Mesendoderm (in vitro differentiated cells): ENCODE measurements at places on chromosomes 12 and 14.
A peak's percentile ranks its signal among the peaks of the same experiment; 100 is the strongest.

DNA sequence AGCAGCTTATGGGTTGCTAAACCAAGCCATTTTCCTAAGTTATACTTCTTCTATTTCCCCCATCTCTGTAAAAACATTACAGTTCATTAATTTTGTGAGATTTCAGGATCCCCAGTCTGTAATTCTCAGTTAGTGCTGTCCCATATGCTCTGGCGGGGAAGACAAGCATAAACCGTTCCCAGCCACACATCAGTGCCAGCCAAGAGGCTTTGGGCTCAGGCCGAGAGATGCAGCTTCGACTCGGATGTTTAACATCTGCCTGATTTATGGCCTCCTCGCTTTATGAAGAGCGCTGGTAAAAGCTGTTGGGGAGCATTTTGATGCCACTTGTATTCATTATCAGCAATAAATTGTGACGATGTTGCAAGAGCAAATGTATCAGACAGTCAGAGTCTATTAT lies 349.1 kb upstream of the CCDC196 start:
- no peaks in the 10 kb centered on the region for H3K36me3 ChIP-seq
- DNase-seq: no peak
- no peak overlapping the region for H3K27ac ChIP-seq
- no peaks in the 10 kb centered on the region for H3K4me1 ChIP-seq
- H3K27me3 ChIP-seq: no peaks in the 10 kb centered on the region
- no peak overlapping the region for H3K4me3 ChIP-seq

DNA sequence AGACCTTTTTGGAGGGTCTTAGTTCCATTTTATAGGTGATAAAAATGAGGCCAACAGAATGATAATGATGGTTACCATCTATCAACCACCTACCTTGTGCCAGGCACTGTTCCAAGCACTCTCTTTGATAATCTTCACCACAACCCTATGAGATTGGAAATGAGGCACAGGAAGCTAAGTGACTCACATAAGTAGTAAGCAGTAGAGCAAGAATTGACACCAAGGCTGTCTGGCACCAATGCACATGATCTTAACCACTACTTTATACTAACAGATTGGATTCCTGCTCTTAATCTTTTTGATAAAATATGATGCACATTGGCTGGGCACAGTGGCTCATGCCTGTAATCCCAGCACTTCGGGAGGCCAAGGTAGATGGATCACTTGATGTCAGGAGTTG lies 91.4 kb downstream of the DRAM1 start:
- H3K27ac ChIP-seq: no peak overlapping the region
- no peak for DNase-seq
- H3K36me3 ChIP-seq: no peaks in the 10 kb centered on the region
- H3K4me3 ChIP-seq: no peak overlapping the region

- peaks cover 2% of the 10 kb centered on the region for H3K27me3 ChIP-seq
- H3K4me3 ChIP-seq: no peak overlapping the region
- no peak overlapping the region for H3K27ac ChIP-seq
- peaks cover 3% of the 10 kb centered on the region for H3K4me1 ChIP-seq
Observed at GRCh38 chr12:14280921-14281320, 84.6 kb upstream of the ATF7IP start.

DNA sequence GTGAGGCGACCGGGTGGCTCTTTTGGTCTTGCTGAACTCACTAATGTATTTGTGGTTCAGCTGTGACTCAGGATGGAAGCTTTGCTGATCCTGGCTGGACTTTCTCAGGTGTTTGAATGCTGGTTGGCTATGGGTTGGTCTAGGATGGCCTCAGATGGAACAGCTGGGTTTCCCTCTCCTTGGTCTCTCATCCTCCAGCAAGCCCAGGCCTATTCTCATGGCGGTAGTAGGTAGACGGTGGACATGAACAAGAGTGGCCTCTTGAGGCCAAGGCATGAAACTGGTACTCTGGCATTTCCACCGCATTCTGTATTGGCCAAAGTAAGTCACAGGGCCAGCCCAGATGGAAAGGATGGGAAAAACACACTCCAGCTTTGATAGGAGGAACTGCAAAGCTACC lies 11.8 kb upstream of the POLR3B start:
- H3K27me3 ChIP-seq: no peaks in the 10 kb centered on the region
- no peaks in the 10 kb centered on the region for H3K4me1 ChIP-seq
- DNase-seq: peak; percentile 91
- H3K36me3 ChIP-seq: no peaks in the 10 kb centered on the region

DNA sequence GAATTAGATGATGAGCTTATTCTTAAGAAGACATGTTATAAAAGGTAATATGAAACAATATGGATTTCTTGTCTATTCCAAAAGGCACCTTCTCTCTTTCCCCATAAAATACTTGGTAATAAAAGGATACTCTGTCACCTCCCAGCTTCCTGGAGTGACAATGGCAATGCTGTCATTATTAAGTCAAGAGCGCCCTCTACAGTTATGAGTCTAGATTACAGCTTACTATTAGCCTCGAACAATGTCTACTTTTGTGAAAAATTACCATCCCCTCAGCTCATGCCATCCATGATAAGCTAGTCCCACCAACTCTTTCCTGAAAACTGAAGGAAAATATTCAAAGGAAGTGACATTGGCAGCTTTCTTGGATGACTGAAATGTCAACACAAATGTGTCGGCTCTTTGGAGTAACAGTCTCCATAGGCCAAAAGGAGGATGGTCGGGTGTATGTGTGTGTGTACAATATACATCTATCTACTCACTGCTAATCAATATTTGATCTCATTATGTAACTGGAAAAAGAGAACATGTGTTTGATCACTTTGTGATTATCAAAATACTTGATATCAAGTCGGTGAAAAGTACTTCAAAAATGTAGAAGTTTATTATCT lies 48.7 kb upstream of the CDKN3 start:
- H3K4me3 ChIP-seq: no peak overlapping the region
- no peaks in the 10 kb centered on the region for H3K27me3 ChIP-seq

DNA sequence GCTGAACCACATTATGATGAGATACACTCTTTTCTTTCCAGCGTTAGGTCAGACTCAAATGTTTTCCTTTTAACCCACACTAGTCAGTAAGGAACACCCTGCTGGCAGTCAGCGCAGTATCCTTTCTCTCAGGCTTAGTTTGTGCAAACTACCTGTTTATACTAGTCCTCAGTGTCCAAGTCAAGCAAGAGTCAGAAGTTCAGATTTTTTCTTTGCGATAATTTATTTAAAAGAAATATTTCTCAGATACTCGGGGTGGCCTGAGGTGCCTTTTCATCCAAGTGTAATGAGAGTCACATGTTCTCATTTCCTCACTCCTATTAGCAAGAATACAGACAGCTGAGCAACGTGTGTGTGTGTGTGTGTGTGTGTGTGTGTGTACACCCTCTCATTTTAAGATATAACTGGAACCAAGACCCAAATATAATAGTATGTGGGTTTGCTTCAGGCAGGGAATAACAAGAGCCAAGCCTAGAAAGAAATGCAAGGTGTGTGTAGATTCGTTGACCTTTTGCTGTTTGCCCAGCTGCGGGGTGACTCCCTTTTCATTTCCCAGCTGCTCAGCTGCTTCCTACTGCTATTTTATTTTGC lies 182.7 kb downstream of the KICS2 start:
- H3K4me1 ChIP-seq: no peaks in the 10 kb centered on the region
- no peaks in the 10 kb centered on the region for H3K27me3 ChIP-seq
- H3K36me3 ChIP-seq: no peaks in the 10 kb centered on the region
- H3K27ac ChIP-seq: no peak overlapping the region
- no peak for DNase-seq

DNA sequence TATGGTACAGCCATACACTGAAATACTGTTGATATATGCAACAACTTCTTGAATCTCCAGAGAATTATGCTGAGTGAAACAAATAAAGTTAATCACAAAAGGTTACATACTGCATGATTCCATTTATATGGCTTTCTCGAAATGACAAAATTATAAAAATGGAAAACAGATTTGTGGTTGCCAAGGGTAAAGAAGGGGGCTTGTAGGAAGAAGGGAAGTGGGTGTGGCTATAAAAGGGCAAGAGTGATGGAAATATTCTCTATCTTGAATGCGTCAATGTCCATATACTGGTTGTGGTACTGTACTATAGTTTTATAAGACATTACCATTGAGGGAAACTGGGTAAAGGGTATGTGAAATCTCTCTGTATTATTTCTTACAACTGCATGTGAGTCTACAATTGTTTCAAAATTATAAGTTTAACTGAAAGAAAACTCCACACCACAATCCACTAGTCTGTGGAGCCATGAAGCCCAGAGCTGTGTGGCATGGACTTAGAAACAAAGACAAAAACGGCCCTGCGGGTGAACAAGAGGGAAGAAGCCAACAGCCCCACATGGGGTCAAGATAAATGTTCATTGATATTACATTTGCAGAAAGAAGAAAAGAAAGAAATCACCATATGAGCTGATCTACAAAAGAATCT lies 18.3 kb upstream of the TSPAN11 start:
- no peak overlapping the region for H3K4me3 ChIP-seq
- H3K27ac ChIP-seq: no peak overlapping the region
- no peaks in the 10 kb centered on the region for H3K27me3 ChIP-seq
- H3K36me3 ChIP-seq: no peaks in the 10 kb centered on the region

- H3K36me3 ChIP-seq: no peaks in the 10 kb centered on the region
- H3K4me1 ChIP-seq: no peaks in the 10 kb centered on the region
- no peak for DNase-seq
Observed at GRCh38 chr12:19489168-19489567, 49.9 kb downstream of the AEBP2 start.

DNA sequence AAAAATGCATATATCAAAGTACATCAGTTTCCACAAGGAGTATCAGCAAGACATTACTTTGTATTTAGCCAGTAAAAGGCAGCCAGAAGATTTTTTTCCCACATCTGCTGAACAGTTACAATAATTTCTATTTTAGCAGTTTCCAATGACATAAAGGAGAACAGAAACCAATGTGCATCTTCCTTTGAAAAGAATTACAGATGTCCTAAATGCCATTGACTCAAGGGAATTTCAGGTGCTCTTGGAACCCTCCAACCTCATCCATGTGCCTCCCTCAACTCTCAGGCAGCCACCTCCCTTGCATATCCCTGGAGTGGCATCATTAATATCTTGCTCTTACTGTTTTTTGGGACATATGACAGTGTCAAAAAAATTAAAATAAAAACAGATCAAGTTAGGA lies 62.2 kb upstream of the ST8SIA1 start:
- H3K27ac ChIP-seq: no peak overlapping the region
- no peaks in the 10 kb centered on the region for H3K4me1 ChIP-seq
- H3K27me3 ChIP-seq: no peaks in the 10 kb centered on the region
- no peak overlapping the region for H3K4me3 ChIP-seq
- no peaks in the 10 kb centered on the region for H3K36me3 ChIP-seq

- H3K27ac ChIP-seq: no peak overlapping the region
- H3K4me1 ChIP-seq: no peaks in the 10 kb centered on the region
- no peaks in the 10 kb centered on the region for H3K27me3 ChIP-seq
- DNase-seq: peak; percentile 55
Observed at GRCh38 chr14:103606963-103607668, 21.9 kb upstream of the KLC1 start.

DNA sequence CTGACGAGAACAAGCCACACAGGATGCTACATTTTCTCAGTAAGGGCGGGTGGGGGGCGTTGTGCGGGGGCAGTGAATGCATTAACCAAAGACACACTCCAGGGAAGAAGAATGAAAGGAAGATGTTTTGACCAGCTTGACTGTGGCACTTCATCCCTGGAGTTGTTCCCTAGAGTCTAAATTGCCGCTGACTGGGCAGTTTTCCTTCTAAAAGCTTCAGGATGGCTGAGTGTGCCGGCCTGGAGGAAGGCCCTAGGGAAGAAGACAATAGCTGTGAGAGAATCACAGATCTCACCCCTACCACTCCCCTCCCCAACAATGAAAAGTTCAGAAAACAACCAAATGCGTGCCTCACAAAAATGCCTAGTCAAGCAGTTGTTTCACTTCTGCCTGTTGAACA lies 67.2 kb downstream of the NKX2-1 start:
- no peak for DNase-seq
- no peaks in the 10 kb centered on the region for H3K4me1 ChIP-seq
- H3K27me3 ChIP-seq: no peaks in the 10 kb centered on the region
- H3K4me3 ChIP-seq: no peak overlapping the region

GRCh38 chr12:49225576-49226166 lies 36.8 kb upstream of the TUBA1A start:
- H3K36me3 ChIP-seq: no peaks in the 10 kb centered on the region
- DNase-seq: peak; percentile 44
- no peaks in the 10 kb centered on the region for H3K27me3 ChIP-seq
- no peak overlapping the region for H3K27ac ChIP-seq
- no peak overlapping the region for H3K4me3 ChIP-seq

DNA sequence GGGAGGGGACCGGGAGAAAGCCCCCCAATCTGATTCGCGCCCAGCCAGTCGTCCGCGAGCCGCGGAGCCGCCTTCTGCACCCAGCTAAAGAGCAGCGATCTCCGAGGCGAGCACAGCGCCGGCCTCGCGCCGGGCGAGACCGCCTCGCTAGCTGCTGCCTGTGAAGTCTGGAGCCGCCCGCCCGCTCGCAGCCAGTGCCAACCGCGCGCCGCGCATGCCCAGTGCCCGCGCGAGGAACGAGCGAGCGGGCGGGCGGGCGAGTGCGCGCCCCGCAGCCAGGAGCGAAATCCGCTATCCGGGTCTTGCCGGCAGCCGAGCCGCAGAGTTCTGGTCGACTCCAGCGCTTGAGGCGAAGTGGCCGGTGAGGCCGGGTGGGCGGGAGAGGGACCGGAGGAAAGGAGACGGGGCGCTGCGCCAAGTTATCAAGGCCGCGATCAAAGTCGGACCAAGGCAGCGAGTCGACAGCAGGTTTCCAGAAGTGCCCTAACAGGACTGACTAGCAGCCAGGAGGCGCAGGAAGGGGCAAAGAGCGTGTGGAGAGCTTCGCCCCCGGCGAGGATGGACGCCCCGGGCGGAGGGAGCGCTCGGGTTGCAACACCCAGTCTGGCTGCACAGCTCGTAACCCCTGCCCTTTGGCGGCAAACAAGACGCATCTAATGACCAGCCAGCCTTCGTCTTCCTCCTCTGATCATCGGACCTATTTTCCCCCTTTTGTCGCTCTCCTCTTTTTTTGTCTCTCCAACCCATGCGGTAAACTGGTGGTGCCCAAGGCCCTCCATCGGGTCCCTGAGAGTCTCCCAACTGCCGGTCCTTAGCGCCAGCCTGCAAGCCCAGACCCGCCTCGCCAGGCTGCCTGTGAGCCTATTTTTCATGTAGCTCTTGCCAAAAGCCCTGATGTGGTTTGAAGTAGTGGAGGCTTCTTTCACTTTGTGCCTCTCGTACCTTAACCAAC lies at the start of gene EPS8:
Gene EPS8, minus strand, starts transcription at position 169 of the 952 bp plus-strand sequence. CDS start 106,437 bp downstream, outside the sequence.
- peak within 1 kb of the TSS; percentile 56 for H3K4me3 ChIP-seq
- no peaks in the 10 kb centered on the region for H3K36me3 ChIP-seq
- peaks cover 3% of the 10 kb centered on the region for H3K27me3 ChIP-seq
- peak; percentile 93 for DNase-seq
- H3K4me1 ChIP-seq: no peaks in the 10 kb centered on the region
- no peak within 1 kb of the TSS for H3K27ac ChIP-seq

- peak; percentile 95 for DNase-seq
- no peak overlapping the region for H3K27ac ChIP-seq
- no peak overlapping the region for H3K4me3 ChIP-seq
- H3K4me1 ChIP-seq: peaks cover 14% of the 10 kb centered on the region
- no peaks in the 10 kb centered on the region for H3K27me3 ChIP-seq
- H3K36me3 ChIP-seq: no peaks in the 10 kb centered on the region
Observed at GRCh38 chr14:91413547-91414474, 3.8 kb downstream of the CCDC88C start.

GRCh38 chr12:98635657-98636323 lies 8.8 kb downstream of the IKBIP start:
- no peaks in the 10 kb centered on the region for H3K36me3 ChIP-seq
- H3K27ac ChIP-seq: no peak overlapping the region
